ENCODE measurements at places on chromosomes 5 and 9. TPM values are rescaled to one million over a fixed set of nuclear protein-coding genes. Genes with fewer than 3 reads are reported as not detected.

FRRS1L gene
- not detected for total RNA-seq

ZNF462 gene
- 30.3 TPM for total RNA-seq

PRDM9 gene
- total RNA-seq, result not detected

LPAR1 gene
- 23.3 TPM for total RNA-seq

AUH gene
- total RNA-seq, result 16.8 TPM

MRPS27 gene
- total RNA-seq, result 44.1 TPM

TMEM171 gene
- 0.32 TPM for total RNA-seq

ADRA1B gene
- total RNA-seq, result 2.5 TPM

GRCh38 chr9:87513880-87514535, 16.3 kb downstream of the DAPK1 start:
- H3K27ac ChIP-seq, result no peak overlapping the region
- no peak for DNase-seq
- peaks cover 17% of the 10 kb centered on the region for H3K4me1 ChIP-seq
- peaks cover 23% of the 10 kb centered on the region for H3K36me3 ChIP-seq
- H3K4me3 ChIP-seq, result no peak overlapping the region

DNA sequence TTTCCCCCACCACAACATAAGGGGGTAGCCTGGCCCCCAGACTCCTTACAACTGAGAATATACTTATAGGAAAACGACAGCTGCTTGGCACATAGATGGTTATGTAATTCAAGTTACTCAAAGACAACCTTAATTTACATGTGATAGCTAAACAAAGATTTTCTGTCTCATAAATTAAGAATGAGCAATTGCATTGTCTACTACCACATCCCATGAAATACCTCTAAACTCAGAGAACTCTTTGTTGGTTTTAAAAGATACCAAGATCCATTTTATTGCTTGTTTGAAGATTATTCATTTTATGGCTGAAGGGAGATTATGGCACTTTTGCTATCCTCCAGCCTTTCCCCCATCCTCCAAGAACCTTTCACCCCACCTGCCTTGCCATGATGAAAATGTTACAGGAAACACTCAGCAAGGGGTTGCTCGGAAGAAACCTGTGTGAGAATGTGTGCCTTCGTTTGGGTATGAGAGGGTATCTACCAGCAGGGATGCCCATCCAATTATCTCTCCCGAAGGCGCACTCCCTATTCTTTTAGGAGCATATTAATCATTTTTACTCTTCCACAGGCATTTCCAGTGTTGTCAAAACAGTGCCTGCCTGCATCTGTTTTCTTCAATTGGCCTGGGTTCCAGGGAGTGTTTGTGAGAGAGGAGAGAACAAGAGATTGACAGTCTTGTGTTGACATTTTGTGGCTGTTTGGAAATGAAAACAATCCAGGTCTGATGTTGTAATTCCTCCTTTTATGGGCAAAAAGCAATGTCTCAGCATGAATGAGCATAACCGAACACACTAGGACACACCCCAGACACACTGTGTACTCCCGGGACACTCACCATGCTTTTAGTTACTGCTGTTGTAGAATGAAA, 208.0 kb upstream of the ANKRD55 start:
- H3K27ac ChIP-seq, result no peak overlapping the region
- no peaks in the 10 kb centered on the region for H3K27me3 ChIP-seq
- peaks cover 18% of the 10 kb centered on the region for H3K4me1 ChIP-seq
- DNase-seq, result no peak
- H3K36me3 ChIP-seq, result no peaks in the 10 kb centered on the region

DNA sequence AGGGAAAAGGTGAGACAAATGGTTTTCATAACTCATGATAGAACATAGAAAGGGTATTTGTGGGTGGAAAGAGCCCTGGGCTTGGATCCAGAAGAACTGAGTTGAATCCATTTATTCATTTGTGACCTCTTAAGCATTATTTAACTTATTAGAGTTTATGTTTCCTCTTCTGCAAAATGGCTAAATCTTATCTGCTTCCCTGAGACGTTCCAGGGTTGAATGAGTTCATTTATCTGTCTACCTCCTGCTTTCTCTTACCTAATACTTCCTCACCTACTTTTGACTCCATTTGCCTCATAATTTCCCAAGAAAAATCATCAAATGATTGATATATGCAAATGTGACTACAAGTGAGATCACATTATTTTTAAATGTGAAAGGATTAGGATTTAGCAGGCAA, 152.7 kb upstream of the GAS1 start:
- H3K4me3 ChIP-seq, result no peak overlapping the region
- DNase-seq, result no peak
- H3K27ac ChIP-seq, result no peak overlapping the region
- H3K27me3 ChIP-seq, result no peaks in the 10 kb centered on the region
- no peaks in the 10 kb centered on the region for H3K4me1 ChIP-seq
- H3K36me3 ChIP-seq, result no peaks in the 10 kb centered on the region

DNA sequence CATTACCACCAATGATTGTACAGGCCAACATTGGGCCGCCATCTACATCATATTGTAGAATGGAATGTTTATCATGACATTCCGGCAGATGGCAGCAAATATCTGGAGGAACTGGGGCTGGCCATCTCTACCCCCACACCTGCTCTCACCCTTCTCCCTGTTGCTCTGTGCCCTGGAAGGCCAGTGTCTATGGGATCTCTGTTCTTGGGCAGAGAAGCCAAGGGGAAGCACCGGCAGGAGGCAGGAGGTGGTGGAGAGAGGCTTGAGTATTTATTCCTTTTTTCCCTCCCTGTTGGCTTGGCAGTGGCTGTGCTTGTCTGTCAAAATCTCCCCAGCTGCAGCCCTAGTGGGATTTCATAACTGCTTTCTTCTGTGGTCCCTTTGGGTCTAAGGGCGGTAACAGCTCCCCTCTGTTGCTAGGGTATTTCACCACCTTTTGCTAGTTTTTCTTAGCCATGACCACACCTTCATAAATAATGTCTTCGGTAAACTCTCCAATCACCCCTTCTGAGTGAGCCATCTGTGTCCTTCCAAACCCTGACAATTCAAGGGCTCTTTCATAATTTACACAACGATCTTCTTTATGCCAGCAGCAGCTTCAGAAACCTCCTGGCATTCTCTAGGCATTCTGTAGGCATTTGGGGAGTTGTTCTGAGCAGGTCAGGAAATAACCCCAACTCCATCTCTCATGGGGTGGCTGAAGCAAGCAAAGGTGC, 225.8 kb downstream of the MELK start:
- H3K4me3 ChIP-seq, result no peak overlapping the region
- no peak overlapping the region for H3K27ac ChIP-seq
- H3K4me1 ChIP-seq, result no peaks in the 10 kb centered on the region
- no peaks in the 10 kb centered on the region for H3K36me3 ChIP-seq

DNA sequence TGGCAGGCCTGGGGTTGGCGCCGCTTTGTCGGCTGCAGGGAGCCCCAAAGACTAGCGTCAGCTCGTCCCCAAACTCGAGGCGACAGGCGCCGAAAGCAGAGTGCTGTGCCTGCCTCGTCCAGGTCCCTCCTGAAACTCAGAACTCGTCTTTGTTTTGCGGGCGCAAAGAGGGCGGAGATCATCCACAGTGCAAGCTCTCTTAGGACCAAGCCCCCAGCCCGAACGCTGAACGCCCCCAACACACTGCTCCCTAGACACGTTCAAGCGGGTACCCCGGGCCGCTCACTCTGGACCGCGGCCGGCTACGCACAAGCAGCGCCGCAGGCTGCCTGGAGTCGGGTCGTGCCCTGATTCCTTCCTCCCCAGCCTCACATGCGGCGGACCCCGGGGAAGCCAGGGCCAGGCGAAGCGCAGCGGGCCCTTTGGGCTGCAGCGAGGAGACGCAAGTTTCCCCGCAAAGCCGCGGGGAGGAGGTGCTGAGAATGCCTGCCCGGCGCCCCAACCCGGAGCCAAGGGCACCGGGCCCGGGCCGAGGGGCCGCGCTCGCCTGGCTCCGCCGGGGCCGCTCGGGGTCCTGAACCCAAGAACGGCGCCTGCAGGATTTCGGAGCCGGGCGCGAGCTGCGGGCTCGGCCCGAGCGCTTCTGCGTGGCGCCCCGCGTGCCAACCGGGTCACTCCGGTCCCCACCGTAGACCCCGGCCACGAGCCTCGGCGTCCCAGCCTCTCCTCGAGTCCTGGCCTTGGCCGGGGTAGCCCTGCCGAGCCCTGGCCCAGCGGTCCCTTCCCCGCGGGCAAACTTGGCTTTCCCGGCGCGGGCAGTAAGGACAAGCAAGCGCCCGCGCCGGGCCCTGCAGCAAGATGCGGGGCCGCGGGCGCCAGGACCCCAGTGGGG, 738 bp downstream of the FSTL4 start:
- H3K27ac ChIP-seq, result no peak overlapping the region
- peak overlapping the region; percentile 37 for H3K4me3 ChIP-seq
- H3K36me3 ChIP-seq, result no peaks in the 10 kb centered on the region
- peaks cover 78% of the 10 kb centered on the region for H3K27me3 ChIP-seq
- peaks cover 24% of the 10 kb centered on the region for H3K4me1 ChIP-seq
- DNase-seq, result no peak

GRCh38 chr5:148808864-148809642, 17.4 kb upstream of the ADRB2 start:
- H3K4me1 ChIP-seq, result peaks cover 79% of the 10 kb centered on the region
- H3K27ac ChIP-seq, result peak overlapping the region; percentile 95
- H3K36me3 ChIP-seq, result no peaks in the 10 kb centered on the region
- H3K4me3 ChIP-seq, result no peak overlapping the region

- H3K27me3 ChIP-seq, result peaks cover 55% of the 10 kb centered on the region
- no peak overlapping the region for H3K27ac ChIP-seq
- no peaks in the 10 kb centered on the region for H3K36me3 ChIP-seq
- no peak for DNase-seq
- peak overlapping the region; percentile 19 for H3K4me3 ChIP-seq
These were observed 34.5 kb downstream of the KCTD16 start for GRCh38 chr5:144205141-144205551.

GRCh38 chr9:27117489-27118135, 8.6 kb downstream of the TEK start:
- no peaks in the 10 kb centered on the region for H3K27me3 ChIP-seq
- DNase-seq, result peak; percentile 45
- no peak overlapping the region for H3K27ac ChIP-seq

- H3K27me3 ChIP-seq, result no peaks in the 10 kb centered on the region
- H3K4me1 ChIP-seq, result no peaks in the 10 kb centered on the region
- no peak overlapping the region for H3K27ac ChIP-seq
- H3K36me3 ChIP-seq, result no peaks in the 10 kb centered on the region
These were observed 70.8 kb downstream of the MRPL36 start for GRCh38 chr5:1728846-1729245.

- H3K4me1 ChIP-seq, result no peaks in the 10 kb centered on the region
- DNase-seq, result no peak
- no peak overlapping the region for H3K4me3 ChIP-seq
These were observed 40.5 kb downstream of the BHMT start for GRCh38 chr5:79151942-79152671.

DNA sequence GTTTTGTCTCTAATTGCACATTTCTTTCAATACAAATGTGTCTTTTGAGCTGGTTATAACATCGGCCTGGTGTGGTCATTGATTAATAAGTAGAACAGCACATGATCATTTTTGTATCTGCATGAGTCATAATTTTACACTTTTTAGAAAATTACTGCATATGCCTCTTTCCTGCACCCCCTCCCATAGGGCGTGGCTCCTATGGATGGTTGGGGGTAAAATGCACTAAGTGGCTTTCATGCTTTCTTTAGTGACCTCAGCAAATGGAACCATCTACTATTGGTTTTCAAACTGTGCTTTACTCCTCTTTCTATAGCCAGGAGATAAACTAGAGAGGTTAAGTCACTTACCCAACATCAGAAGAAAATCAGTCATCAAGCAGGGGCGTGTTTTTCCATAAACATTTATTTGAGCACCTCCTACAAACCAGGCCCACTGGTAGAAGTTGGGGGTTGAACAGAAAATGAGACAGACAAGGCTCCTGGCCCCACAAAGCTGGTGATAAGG, 3.8 kb downstream of the ANXA6 start:
- DNase-seq, result no peak
- H3K4me1 ChIP-seq, result peaks cover 51% of the 10 kb centered on the region
- no peak overlapping the region for H3K27ac ChIP-seq
- H3K27me3 ChIP-seq, result no peaks in the 10 kb centered on the region
- H3K4me3 ChIP-seq, result no peak overlapping the region

DNA sequence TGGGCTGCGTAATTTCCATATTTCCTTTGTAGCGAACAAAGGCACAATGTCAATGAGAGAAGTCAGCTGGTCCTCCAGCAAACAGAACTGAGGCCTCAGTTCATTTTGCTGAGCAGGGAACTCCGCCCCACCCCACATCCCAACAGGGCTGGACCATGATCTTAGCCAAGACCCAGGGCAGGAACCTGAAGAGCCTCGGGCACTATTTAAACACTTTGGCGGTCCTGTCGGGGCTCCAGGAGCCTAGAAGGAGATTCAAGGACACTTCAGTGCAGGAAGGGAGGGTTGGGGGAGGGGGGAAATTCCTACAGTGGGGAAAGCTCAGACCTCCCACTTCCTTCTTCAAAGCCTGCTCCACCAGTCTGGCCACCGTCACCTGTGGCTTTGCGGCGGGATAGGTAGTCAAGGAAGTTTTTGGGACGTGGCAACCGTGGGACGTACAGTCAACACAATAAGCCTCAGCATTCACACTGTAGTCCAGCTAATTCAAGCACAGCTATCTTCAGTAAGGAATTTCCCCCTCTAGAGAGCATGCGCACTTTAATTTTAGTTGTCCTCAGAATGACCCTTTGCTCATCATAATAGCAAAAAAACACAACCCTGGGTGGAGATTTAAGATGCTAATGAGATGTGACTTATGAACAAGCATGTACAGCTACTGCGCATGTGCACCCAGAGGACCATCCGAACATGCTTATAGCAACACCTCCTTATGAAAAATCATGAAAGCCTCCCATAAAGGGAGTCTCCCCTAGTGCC, 30.9 kb downstream of the S1PR3 start:
- H3K4me3 ChIP-seq, result no peak overlapping the region
- H3K4me1 ChIP-seq, result peaks cover 30% of the 10 kb centered on the region
- H3K27ac ChIP-seq, result peak overlapping the region; percentile 70
- H3K27me3 ChIP-seq, result no peaks in the 10 kb centered on the region
- peak; percentile 83 for DNase-seq

- H3K27ac ChIP-seq, result no peak overlapping the region
- no peak for DNase-seq
- no peaks in the 10 kb centered on the region for H3K4me1 ChIP-seq
- no peak overlapping the region for H3K4me3 ChIP-seq
- peaks cover 5% of the 10 kb centered on the region for H3K27me3 ChIP-seq
These were observed 17.1 kb upstream of the KIF12 start for GRCh38 chr9:114116126-114116747.

DNA sequence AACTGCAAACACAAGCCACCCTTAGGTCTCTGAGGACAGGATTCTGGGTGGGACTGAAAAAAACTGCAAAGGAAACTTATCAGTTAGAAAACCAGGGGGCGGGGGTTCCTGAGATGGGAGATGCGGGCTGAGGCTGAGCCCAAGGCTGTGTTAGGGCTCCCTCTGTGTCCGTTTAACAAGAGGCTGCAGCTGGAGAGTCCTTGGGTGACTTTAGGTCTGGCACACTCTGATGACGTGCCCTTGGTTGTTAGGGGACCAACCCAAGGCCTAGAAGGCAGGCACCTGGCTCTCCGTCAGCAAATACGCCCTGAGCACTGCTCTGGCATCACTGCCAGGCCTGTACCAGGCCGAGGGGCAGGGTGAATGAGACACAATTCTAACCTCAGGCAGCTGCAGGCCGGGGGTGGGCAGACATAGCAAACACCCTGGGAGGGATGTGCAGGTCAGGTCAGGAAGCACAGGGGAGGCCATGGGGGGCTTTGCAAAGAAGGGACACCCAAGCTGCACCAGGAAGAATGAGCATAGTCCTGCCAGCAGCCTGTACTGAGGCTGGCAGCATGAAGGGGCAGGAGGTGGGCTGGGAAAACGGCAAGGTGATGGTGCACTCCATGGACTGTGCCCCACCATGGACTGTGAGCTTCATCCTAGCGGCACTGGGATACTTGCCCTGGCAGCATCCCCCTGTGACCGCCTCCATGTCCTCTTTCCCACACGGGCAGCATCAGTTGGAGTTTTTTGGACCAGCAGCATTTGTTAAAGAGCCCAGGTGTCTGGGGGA, 137.9 kb downstream of the GABBR2 start:
- peak; percentile 53 for DNase-seq
- peaks cover 6% of the 10 kb centered on the region for H3K27me3 ChIP-seq
- no peak overlapping the region for H3K4me3 ChIP-seq
- H3K27ac ChIP-seq, result no peak overlapping the region
- no peaks in the 10 kb centered on the region for H3K36me3 ChIP-seq
